ENCODE measurements at places on chromosomes 1 and 21.

- DNase-seq: no peak
Observed at GRCh38 chr1:244849189-244849866, 13.9 kb downstream of the COX20 start.

DNA sequence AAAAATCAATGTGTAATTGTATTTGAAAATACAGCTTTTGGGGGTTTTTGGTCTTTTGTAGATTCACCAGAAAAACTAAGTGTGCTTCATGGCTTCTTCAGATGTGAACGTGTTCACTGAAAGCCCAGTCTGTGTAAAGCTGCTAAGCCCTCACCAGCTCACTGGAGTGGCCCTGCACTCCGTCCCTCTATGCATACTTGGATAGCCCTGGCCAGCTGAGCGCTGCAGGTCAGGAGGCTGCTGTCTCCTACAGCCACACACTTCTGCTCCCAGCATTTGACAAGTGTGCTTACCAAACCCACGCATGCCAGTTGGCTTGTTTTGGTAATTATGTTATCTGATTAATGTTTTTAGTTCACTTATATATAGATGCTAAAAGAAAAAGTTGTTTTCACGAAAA, 163.5 kb downstream of the TLR5 start:
- DNase-seq: no peak

DNA sequence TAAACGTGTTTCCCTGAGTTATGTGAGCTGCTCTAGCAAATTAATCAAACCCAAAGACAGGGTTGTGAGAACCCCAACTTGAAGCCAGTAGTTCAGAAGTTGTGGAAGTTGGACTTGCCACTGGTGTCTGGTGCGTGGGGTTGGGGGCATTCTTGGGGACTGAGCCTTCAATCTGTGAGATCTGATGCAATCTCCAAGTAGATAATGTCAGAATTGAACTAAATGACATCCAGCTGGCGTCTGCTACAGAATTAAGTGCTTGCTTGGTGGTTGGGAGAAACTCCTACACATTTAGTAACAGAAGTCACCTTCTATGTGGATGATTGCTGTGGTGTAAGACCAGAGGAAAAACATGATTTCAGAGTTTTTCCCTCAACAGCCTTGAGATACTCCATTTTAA, 207.4 kb downstream of the FGGY start:
- DNase-seq: no peak

- DNase-seq: no peak
Observed at GRCh38 chr1:174696026-174696821, 248.5 kb downstream of the GPR52 start.

DNA sequence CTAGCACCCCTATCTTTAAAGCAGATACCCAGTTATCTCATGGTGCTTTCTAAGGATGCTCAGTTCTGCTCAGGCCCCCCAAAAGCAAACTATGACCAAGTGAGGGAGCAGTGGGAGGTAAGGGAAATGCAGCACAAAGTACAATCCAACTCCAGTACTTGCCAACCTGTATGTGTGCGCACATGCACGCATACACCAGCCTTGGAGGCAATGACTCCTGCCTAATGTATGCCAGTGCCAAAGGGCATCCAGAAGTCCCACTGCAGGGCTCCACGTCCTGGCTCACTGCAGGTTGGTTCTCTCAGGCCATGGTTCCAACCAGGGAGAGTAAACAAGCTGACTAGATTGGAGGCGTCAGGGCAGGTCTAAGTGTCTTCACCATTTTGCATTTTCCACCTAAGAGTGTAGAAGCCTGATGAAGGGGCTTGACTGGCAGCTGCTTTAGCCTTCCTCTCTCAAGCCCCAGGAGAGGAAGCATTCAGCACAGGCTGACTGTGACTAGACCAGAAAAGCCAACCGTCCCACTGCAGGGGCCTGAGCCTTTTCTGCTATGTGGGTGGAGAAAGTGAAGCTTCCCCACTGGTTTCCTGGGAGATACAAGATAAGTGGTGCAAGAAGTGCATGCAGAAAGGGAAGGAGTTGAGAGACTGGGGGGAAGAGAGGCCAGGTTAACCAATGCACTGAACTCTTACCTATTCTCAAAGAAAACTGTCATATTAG, 7.7 kb downstream of the AMIGO1 start:
- no peak for DNase-seq

DNA sequence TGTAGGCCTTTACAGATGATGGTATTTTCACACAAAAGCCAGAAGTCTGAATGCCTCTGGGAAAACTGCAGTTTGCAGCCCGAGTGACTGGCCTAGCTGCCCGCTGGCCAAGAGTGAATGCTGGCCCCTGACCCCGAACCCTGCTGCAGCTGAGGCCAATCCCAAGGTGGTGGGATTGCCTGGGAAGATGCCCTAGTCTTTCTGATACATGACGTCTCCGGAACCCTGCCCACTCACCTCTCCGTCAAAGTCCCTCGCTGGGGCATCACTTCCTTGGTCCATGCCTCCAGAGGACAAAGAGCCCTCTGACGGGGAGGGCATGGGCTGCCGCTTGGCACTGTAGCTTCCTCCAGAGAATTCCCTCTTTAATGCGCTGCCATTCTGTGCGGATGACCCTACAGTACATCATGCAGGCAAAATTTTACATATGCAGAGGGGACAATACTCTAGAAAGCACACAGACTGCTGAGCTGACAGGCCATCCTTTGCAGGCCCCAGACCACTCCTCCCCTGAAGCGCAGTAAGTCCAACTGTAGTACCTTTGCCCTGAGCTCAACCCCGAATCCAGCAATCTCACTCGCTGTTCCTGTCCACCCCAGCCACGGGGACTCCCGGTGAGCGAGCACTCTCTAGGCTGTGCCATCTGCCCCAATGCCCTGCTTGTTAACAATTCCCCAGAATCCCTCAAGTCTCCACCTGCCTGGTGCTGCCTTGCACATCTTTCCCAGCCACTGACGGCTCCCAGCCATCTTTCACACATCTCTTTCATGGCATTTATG, 54.7 kb downstream of the COQ8A start:
- no peak for DNase-seq

DNA sequence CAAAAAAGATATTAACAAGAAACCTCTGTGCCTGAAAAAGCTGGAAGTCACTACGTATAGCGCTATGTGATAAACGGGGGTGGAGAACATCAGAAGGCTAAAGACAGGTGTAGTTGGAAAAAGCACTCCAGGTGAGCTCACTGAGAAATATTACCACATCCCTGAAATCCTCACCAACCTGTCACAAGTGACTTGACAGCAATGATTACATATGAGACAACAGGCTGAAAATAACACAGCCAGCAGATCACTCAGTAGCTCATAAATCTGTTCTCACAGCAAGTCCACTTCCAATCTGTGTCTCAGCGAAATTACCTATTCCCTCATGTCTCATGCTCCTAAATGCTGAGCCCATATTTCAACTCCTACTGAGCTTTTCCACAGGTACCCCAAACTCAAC, 120.5 kb downstream of the UBR4 start:
- no peak for DNase-seq

GRCh38 chr1:105254906-105255305, 1505.2 kb downstream of the AMY1C start:
- no peak for DNase-seq

GRCh38 chr1:28518745-28519341, 13.0 kb downstream of the RCC1 start:
- no peak for DNase-seq

DNA sequence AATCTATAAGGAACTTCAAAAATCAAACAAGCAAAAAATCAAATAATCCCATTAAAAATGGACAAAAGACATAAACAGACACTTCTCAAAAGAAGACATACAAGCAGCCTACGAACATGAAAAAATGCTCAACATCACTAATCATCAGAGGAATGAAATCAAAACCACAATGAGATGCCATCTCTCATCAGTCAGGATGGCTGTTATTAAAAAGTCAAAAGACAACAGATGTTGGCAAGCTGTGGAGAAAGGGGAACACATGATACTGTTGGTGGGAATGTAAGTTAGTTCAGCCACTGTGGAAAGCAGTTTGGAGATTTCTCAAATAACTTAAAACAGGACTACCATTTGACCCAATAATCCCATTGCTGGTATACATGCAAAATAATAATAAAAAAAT, 226.4 kb downstream of the S1PR1 start:
- no peak for DNase-seq

GRCh38 chr1:3557366-3557765, 53.9 kb downstream of the MEGF6 start:
- DNase-seq: no peak

DNA sequence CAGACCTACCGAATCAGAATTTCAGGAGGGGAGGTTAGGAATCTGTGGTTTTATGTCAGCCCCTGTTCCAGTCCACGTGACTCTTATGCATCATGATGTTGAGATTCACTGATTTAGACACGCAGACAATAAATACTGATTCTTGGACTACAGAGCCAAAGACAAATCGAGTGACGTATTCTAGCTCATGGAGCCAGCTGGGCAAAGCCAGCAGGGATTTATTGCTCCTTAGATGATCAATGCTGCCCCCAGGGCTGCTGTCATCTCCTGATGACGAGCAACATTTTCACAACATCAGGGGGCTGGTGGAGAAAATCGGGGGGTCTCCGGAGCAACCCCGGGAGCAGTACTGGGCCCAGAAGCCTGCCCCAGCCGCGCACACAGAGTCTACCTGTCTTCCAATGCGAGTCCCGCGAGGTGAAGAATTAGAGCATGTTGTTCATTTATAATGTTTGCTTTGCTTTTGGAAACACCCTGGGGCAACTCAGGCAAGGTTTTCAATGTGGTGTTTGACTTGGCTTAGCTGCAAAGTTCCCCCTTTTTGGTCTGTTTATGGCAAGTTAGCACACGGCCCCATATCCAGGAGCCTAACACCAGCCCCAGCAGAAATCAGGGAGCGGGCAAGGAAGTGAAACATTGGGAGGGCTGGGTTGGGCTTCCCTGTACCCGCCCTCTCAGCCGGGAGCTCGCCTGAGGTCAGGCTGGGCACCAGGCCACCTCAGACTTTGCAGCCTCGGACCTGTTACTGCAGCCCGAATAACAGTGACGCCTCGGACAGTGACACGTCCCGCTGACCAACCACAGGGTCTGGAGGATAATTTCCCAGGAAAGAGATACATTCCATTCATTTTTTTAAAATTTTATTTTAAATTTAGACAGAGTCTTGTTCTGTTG, 19.9 kb upstream of the CLDN14 start:
- DNase-seq: peak; percentile 27

DNA sequence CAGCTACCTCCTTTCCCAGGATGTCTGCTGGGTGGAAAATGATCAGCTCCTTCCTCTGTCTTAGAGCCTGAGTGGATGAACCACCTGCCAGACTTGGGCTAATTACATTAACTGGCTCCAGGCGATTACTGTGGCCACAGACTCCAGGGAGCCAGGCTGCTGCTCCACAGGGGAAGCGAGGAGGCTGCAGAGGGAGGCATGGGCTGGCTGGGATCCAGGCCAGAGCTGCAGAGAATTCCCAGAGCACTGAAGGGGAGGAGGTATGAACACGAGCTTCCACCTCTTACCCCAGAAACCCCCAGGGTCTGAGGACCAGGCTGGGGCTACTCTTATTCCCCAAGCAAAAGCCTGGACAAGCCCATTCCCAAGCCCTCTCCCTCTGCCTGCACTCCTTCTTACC, 136.0 kb upstream of the KLHDC7A start:
- DNase-seq: no peak

DNA sequence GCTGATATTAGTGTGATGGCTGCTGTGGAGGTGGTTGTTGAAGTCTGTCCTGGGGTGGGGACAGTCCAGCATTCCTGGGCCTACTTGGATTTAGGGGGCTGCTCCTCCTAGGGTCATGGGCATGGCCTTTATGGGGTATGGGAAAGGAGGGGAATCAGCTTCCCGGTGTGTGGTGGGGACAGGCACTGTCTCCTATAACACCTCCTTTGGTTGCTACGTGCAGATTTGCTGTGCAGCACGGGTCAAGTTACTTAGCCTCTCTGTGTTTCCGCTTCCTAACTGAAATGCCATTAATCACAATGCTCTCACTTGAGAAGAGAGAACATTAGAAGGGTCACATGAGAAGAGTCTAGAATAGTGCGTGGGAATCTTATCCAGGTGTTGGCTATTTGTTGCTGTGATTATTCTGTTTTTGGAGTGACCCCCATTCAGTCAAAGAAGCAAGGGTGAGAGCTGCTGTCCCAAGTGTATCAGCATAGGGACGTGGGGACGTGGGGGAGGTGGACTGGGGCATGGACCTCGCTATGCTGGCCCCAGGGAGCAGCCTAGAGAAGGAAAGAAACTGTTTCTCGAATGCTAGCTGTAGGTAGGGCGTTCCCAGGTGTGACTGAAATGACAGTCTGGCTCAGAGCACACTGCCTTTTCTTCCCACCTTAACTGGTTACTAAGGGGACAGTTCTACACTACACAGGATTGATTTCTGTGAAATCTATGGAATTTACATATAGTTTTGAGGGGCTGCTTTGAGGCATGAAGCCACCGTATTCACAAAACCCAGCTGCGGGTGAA, 19.9 kb downstream of the SOX13 start:
- no peak for DNase-seq

DNA sequence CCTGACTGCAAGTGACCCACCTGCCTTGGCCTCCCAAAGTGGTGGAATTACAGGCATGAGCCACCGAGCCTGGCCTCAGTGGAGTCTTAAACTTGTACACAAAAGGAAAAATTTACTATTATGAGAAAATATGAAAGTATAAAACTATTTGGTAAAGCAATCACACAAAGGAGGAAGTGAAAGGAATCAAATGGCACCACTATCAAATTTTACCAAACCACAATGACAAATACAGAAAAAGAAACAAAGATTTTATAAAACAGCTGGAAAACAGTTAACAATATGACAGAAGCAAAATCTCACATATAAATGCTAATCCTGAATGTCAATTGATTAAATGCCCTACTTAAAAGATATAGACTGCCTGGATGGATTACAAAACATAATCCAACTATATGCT, 42.1 kb upstream of the NEGR1 start:
- DNase-seq: no peak

- no peak for DNase-seq
Observed at GRCh38 chr1:12127206-12127810, 39.5 kb upstream of the TNFRSF1B start.

- DNase-seq: peak; percentile 69
Observed at GRCh38 chr1:60101516-60101915, 27.9 kb upstream of the C1orf87 start.

GRCh38 chr1:25246600-25247023, 642 bp downstream of the RSRP1 start:
- peak; percentile 24 for DNase-seq

DNA sequence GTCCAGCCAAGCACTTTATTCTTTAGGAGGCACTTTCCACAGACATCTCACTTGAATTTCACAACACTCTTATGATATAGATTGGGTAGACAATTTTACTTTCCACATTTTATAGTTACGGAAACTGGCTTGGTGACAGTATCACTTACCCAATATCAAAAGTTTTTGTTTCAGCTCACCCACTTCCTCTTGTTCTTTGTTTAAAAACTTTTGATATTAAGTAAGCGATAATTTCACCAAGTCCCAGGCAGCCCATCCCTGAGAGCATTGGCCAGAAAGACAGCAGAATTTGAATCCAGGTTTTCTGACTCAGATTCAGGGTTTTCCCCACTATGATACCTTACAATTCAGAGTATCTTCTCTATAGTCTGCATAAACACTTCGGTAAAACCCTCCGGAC, 60.0 kb downstream of the LRIG2 start:
- DNase-seq: no peak

- no peak for DNase-seq
Observed at GRCh38 chr21:40243685-40244084, 376.4 kb downstream of the PCP4 start.

Measured in lung microvascular endothelial cell (primary cell).